ENCODE measurements at places on chromosomes 1 and 21.

- DNase-seq = peak; percentile 91
Observed at GRCh38 chr1:53238197-53239155, at the start of gene MAGOH. MAGOH (minus strand) TSS chr1:53238518; CDS start chr1:53238448, 70 bp downstream.

GRCh38 chr21:35840197-35840799, 220.0 kb downstream of the SETD4 start:
- DNase-seq = peak; percentile 9

DNA sequence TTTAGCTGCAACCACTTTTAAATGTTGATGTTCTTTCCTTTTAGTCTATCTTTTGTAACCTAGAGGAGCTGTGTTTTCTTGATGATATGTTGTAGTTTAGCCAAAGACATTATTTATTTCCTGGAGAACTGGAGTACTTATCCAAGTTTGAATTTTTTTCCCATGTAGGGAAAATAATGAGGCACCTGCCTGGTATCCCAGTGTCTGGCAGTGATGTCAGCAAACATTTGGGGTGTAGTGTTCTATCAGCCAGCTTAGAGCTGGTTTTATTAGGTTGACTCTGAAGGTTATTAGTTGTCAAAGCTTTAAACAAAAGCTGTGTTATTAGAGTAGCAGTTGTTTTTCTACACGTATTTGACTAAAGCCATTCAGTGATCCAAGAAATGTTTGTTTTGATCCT, 3.2 kb downstream of the CTPS1 start:
- DNase-seq = no peak

DNA sequence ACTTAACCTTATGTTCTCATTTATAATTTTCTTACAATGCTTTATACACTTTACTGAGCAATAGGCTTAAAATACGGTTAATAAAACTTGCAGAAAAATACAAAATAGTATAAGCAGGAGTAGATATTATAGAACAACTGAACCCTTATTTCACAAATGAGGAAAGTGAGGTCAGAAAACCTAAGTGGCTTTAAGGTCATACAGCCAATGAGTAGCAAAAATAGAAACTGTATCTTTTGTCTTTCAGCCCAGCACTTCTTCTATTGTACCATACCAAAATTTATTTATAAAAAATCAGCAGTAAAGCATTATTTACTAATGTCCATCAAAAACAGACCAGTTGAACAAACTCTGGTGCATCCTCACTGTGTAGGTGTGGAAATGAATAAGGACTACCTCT, 11.6 kb downstream of the FBXO42 start:
- DNase-seq = no peak

DNA sequence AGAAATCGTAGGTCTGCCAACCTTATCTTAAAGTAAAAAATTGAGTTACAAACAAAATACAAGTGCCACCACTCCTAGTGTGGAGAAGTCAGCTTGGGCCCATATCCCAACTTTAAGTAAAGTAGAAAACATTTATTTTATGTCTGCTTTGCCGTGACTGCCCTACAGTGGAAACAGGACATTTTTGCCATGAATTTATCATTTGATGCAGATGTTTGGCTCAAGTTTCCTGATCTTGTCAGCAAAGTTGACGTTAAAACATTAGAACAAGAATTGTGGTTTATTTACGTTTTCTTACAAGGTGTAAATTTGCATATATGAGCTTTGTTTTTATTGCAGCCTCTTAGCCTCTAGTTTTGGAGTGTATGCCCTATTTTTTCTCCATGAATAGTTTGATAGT, 17.1 kb upstream of the KCNJ15 start:
- no peak for DNase-seq

- no peak for DNase-seq
Observed at GRCh38 chr1:9785406-9785805, 38.4 kb downstream of the CLSTN1 start.

- DNase-seq = no peak
Observed at GRCh38 chr1:116172666-116173065, 61.5 kb downstream of the MAB21L3 start.

- DNase-seq = no peak
Observed at GRCh38 chr1:180863158-180863775, 49.4 kb upstream of the KIAA1614 start.

DNA sequence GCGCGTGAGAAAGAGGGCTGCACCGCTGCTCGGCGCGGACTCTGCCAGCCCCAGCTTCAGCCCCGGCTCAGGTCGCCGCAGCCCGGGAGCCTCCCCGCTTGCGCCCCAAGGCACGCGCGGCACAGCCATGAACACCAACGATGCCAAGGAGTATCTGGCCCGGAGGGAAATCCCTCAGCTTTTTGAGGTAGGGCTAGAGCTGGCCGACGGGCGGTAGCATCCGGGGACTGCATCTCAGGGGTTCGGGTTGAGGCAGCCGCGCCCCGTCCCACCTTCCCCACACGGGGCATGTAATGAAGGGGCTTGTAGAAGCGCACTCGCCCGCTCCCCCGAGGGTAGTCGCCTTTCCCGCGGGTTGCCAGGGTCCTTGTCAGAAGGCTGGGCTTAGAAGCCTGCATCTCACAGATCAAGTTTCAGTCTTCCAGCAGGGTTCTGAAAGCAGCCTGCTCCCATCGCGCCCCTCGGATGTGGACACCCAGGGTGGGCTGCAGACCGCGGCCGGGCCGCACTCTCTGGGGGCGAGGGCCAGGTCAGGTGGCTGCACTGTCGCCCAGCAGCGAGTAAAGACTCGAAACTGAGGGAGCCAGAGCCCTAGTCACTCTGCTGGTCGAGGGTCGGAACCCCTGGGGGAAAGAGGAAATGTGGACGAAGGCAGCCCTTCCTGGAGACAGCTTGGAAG, 507 bp downstream of the AK5 start:
- DNase-seq = peak; percentile 64

DNA sequence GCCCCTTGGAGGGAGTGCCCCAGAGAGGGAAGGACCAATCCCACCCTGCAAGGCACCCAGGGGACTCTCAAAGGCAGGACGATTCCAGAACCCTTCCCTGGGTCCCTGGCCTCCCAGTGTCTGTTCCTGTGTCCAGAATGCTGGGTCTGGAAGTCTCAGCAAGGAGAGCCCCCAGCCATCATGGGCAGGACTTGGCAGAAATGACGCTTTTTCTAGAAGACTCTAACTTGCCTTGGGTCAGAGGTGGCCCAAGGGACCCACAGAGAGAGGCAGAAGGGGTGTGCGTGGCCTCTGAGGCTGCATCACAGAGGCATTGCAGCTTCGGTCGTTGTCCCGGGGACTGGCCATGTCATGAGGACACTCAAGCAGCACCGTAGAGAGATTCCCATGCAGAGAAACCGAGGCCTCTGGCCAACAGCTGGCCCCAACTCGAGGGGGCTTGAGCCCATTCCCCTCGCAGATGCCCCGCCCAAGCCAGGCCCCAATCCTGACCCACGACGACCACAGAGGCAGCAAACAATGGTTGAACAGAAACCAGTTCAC, 57.8 kb downstream of the WNT9A start:
- DNase-seq = no peak

- no peak for DNase-seq
Observed at GRCh38 chr1:212979340-212980122, 29.2 kb downstream of the VASH2 start.

DNA sequence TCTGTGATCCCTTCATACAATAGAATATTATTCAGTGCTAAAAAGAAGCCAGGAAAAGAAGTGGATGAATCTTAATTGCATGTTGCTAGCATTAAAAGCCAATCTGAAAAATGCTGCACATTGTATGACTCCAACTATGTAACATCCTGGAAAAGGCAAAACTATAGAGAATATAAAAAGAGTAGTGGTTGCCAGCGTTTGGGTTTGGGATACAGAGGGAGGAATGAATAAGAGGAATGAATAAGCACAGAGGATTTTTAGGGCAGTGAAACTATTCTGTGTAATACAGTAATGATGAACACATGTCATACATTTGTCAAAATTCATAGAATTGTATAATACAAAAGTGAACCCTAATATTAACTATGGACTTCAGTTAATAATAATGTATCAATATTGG, 42.5 kb downstream of the GPR88 start:
- no peak for DNase-seq

DNA sequence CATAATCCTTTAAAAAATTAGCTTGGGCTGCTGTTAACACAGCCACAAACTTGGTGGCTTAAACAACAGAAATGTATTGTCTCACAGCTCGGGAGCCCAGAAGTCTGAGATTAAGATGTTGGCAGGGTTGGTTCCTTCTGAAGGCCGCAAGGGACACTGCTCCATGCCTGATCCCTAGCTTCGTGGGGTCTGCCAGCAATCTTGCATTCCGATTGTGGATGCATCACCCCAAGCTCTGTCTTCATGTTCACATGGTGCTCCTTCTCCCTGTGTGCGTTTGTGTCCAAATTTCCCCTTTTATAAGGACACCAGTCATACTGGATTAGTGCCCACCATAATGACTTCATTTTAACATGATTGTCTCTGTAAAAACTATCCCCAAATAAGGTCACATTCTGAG, 5.0 kb upstream of the HHIPL2 start:
- no peak for DNase-seq

GRCh38 chr1:27489501-27489972, 430 bp downstream of the WASF2 start:
- DNase-seq = no peak

GRCh38 chr1:10744654-10745238, 51.7 kb downstream of the CASZ1 start:
- DNase-seq = no peak

GRCh38 chr1:5718831-5719632, 273.2 kb downstream of the NPHP4 start:
- peak; percentile 13 for DNase-seq

DNA sequence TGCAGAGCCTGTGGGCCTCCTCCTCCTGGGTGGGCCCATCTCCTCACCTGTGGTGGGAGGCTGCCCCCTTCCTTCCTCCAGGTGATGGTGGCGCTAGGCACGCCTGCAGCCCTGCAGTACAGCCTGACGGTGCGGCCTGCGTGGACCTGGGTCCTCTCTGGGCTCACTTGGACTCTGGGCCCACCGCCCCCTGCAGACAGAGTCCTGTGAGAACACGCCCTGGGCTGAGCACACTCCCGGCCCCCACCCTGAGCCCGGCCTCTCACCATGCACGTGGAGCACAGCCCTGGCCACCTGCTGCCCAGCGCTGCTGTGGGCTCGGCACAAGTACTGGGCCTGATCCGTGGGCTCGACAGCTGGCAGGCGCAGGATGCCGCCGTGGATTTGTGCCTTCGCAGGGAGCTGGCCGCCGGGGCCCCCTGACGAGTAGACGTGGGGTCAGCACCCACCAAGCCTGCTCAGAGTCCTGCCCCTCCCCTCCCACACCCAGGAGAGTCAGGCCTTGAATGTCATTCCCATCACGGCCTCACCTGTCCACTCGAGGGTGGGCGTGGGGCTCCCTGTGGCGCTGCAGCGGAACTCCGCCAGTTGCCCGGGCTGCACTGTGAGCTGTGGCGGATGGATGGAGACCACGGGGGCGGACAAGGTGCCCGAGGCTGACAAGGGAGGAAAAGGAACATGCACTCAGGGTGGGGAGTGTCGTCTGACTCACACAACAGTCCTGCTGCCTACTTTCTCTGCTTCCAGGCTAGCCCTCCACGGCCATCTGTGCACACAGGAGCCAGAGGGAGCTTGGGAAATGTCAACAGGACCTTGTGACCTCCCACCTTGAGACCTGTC, 43.4 kb downstream of the LDLRAD2 start:
- DNase-seq = no peak

DNA sequence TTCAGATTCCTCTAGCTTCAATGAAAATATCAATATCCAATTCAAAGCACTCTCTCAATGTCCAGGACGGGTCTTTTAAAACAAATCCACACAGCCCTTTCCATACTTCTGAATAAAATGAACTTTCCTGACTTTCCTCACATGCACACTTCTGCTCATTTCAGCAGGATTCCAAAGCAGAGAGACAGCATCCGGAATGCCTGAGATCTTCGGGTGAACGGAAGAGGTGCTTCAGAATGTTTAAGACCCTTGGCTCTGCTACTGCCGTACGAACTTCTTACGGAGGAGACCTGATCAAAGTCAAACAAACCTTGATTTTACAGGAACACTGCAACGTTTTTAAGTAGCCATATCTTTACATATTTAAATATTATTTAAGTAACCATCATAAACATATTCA, 245.7 kb downstream of the PTBP2 start:
- no peak for DNase-seq

GRCh38 chr1:25810341-25811299, 9.1 kb upstream of the MTFR1L start:
- DNase-seq = no peak

- no peak for DNase-seq
Observed at GRCh38 chr1:246383791-246384190, 123.3 kb downstream of the SMYD3 start.

All from C1 segment of cervical spinal cord (tissue), 14 donors.